ENCODE measurements at places on chromosomes 11 and 22. TPM values are rescaled to one million over a fixed set of nuclear protein-coding genes. Genes with fewer than 3 reads are reported as not detected.

GRCh38 chr11:63998558-63999348 lies 12.5 kb downstream of the OTUB1 start:
- DNase-seq = no peak

DNA sequence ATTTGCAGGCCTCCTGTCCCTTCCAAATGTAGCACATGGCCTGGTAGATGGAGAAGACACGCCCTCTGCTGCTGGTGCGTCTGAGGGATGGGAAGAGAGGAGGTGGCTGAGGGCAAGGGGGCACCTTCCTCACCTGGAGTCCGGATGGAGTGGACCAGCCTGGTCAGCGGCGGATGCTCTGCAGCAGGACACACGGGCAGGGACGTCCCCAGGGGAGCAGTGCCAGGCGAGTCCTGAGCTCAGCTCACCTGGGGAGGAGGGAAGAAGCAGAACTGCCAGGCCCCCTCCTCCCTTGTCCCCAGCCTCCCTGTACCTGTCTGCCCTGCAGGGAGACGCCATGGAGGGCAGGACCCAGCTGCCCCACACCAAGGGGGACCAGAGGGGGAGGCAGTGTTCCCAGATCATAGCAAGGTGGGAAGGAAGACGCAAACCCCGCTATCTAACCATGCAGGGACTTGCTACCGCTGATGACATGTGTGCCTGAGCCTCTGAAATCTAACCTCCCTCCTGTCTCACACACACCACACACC lies 1495.9 kb downstream of the BRD1 start:
- DNase-seq = no peak

The SCGB2A2 gene
- total RNA-seq = not detected

- DNase-seq = no peak
Observed at GRCh38 chr11:129946965-129947364, 51.6 kb upstream of the NFRKB start.

- no peak for DNase-seq
Observed at GRCh38 chr11:7687386-7687785, 14.1 kb upstream of the CYB5R2 start.

DNA sequence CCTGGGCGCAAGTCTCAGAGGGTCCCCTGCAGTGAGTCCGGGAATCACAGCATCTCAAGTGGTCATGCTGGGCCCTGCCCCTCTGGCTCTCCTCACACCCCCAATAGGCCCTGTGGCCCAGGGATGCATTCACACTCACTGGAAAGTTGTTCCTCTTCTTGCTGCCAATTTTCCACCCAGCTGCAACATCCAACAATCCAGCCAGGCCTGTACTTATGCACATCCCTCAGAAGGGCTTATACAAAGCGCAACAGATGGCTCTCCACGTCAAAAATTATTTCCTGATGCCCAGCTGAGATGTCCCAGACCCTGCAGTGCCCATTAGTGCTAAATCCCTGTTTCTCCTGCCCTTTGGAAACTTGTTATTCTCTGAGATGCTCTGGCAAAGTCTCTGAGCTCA lies 407.8 kb upstream of the NARS2 start:
- DNase-seq = no peak

The EHF gene
- 6.8 TPM for total RNA-seq

GRCh38 chr11:8597182-8597581 lies 3.2 kb upstream of the STK33 start:
- DNase-seq = no peak

The INPPL1 gene
- total RNA-seq = 171 TPM

The C11orf16 gene
- not detected for total RNA-seq

- DNase-seq = peak; percentile 15
Observed at GRCh38 chr11:2579315-2580060, 120.3 kb downstream of the KCNQ1OT1 start.

The UBQLNL gene
- 1.1 TPM for total RNA-seq

The CHRM1 gene
- total RNA-seq = not detected

- no peak for DNase-seq
Observed at GRCh38 chr11:113623114-113623513, 83.0 kb downstream of the TMPRSS5 start.

DNA sequence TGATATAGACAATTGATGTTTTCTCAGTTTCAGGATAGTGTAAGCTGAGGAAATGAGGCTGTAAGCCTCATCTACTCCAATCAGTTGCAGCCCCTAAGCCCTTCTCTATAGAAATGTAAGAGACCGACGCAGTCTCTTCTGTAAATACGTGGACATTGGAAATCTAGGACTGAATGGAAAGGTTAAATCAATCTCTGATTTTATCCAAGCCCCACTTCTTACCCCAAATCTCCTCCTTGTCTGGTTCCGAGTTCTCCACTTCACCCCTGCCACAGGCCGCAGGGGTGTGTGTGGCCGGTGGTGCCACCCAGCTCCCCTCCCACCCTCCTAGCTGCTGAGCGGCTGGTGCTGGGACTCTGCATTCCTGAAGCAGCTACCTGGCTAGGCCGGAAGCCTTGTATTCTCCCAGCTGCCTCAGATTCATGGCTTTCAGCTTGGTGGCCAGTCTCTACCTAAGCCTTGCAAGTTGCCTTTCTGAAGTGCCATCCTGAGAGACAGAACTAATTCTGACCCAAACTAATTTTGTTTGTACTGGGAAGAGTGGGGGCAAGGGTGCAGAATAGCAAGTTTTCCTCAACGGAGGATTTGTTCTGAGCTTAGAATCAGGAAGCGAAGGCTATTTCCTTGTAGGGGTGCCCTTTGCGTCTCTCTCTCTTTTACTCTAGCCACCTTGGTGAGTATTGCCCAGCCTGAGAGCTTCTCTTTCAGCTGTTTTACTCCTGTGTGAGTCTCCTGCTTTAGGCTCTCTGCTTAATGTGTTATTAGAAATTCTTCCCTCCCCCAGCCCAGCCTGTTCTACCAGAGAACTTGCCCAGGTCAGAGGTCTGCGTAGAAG lies 749 bp downstream of the VWA5A start:
- peak; percentile 17 for DNase-seq

DNA sequence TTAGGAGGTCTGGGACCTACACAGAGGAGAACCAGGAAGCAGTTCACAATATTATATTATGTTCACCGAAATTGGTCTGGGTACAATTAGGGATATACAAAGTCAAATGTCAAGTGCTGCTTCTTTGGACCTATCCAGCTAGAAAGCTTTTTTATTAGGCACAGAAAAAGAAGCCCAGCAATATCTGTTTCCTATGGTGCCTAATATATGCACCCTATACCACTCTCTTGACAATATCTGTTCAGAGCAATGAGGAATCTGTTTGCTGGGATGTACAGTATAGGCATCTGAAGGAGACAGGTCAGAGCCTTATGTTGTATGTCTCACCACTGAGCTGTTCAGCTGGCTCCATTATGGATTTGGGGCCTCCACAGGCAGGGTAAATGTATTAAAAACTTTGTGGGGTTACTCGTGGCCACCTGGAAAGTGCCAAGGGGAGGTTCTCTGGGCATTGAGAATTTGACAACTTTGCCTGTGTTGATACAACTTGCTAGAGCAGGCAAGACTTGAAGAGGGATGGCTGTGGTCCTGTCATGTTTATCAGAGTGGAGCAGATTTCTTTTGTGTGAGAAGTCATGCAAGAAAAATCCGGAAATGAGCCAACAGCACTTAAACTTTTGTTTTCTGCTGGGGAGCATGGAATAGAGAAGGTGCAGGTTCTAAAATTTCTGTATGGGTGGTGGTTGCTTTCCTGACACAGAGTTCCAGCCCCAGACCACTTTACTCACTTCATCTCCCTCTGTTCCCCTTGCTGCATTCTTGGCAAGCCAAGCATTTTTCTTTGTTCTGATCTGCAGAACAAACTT lies 10.1 kb downstream of the STIM1 start:
- no peak for DNase-seq

The CCDC83 gene
- not detected for total RNA-seq

- DNase-seq = no peak
Observed at GRCh38 chr11:67364783-67365722, 8.3 kb downstream of the CLCF1 start.

GRCh38 chr11:97722721-97723120 lies 1298.0 kb upstream of the CNTN5 start:
- no peak for DNase-seq

GRCh38 chr11:122758339-122758738 lies 80.0 kb upstream of the CRTAM start:
- DNase-seq = no peak

The CARD16 gene
- 13.2 TPM for total RNA-seq

GRCh38 chr11:30045921-30046577 lies 29.2 kb upstream of the KCNA4 start:
- DNase-seq = no peak

The MMP26 gene
- not detected for total RNA-seq

The PLAAT5 gene
- 0.83 TPM for total RNA-seq

The SPDYC gene
- not detected for total RNA-seq

The SBF1 gene
- 88.5 TPM for total RNA-seq

The C11orf65 gene
- total RNA-seq = 2.6 TPM

DNA sequence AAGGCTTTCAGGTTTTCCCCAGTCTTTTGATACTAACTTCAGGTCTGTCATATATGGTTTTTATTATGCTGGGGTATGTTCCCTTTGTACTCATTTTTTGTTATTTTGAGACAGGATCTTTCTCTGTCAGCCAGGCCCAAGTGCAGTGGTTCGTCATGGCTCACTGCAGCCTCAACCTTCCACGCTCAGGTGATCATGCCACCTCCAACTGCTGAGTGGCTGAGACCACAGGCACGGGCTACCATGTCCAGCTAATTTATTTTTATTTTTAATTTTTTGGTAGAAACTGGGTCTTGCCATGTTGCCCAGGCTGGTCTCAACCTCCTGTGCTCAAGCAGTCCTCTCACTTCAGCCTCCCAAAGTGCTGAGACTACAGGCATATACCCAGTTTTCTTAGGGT lies 50.6 kb upstream of the PDGFD start:
- no peak for DNase-seq

The OR9Q2 gene
- not detected for total RNA-seq

DNA sequence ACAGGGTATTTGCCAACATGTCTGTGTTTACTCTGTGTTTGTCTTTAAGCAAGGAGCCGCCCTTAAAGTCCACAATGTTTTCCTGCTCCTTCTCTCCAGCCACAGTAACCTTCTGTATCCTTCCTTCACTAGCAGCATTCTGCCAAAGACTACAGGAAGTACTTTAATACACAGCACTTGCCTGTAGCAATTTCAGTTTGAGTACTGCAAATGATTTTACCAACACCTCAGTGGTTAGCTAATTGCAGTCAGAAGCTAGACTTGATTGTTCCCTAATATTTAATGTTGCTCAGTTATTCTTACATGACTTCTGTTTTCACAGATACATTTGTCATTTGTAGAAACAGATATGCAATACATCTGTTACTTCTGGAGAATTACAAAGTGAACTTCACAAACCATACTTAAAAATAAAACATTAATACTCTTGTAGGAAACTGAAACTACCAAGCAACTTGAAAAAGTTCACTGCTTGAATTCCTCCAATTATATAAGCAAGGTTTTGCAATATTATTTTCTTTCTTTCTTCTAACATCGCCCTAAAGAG lies 69.1 kb downstream of the FCHSD2 start:
- no peak for DNase-seq

GRCh38 chr11:65298131-65298535 lies 16.5 kb upstream of the CDC42EP2 start:
- no peak for DNase-seq

DNA sequence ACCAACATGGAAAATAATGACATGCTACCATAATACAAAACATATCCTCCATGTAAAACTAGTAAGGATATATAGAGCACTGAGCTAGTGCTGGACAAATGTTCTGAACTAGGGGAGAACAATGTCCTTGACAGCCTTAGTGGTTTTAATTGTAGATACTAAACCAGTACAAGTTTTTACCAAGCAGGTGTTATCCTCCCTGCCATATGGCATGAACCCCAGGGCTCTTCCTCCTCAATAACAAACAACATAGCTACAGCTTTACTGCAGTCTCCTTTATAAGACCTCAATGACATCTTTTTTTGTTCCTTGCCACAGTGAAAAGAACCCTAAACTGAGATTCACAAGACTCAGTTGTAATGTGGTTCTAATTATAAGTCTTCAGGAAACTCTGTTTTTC lies 70.2 kb upstream of the GDPD4 start:
- DNase-seq = no peak

- DNase-seq = no peak
Observed at GRCh38 chr11:76175783-76176182, 30.5 kb downstream of the WNT11 start.

The P2RX6 gene
- 5.1 TPM for total RNA-seq

GRCh38 chr22:19797086-19798002 lies 36.8 kb downstream of the TBX1 start:
- DNase-seq = no peak

GRCh38 chr11:130459521-130459920 lies 11.1 kb downstream of the ADAMTS15 start:
- no peak for DNase-seq

- no peak for DNase-seq
Observed at GRCh38 chr22:39877079-39877845, 16.3 kb downstream of the ENTHD1 start.

The TOM1 gene
- 82.8 TPM for total RNA-seq

DNA sequence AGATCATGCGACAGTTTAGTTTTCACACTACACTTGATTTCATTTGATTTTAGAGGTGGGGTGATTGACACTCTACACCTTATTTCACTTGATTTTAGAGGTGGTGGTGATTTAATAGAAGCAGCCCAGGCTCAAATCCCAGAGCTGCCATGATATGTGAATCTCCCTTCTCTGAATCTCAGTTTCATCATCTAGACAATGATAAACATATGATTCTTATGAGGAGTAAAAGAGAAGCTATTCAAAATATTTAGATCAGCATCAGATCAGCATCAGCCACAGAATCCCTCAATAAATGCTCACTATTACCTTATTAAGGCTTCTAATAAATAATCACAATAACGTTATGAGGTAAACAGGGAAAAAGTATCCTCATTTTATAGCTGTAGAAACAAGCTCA lies 98.8 kb downstream of the MSANTD4 start:
- no peak for DNase-seq

DNA sequence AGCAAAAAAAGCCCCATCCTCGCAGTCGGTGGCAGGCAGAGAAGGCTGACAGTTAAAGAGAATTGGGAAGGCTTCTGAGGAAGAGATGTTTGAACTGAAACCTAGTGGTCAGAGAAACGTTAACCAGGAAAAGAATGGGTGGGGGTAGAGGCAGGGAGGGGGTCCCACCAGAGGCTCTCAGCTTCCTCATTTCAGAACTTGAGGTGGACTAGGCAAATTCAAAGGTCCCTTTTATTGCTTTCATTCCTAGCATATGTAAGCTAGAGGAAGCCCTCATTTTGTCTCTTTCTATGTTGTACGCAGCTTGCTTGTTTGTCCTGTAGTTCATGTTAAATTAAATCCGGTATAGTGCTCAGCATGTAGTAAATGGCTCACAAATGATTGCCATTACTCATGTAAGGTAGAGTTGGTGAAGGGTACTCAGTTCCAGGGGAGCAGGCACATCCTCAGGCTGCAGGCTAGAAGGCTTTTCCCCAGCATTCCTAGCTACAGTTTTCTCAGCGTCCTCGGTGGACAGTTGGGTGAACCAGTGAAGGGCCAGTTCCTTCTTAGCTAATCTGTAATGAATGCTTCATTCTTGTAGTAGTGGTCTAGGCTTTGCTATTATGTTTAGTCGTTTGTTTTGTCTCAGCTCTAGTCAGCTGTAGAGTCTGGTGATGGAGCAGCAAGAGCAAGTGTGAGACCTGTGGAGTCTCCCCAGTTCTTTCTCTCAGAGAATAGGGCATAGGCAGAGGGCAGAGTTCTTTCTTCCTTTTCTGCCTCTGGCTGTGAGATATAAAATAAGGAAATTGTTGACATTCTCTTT lies 58.6 kb downstream of the UVRAG start:
- DNase-seq = no peak

GRCh38 chr11:73866586-73866996 lies 10.1 kb downstream of the COA4 start:
- peak; percentile 83 for DNase-seq

All from adrenal gland (tissue), 19 donors.